ENCODE measurements at places on chromosomes 13 and 19.

GRCh38 chr13:95023405-95023804, 277.8 kb downstream of the ABCC4 start:
- DNase-seq = no peak

- DNase-seq = no peak
Measured at GRCh38 chr19:55391191-55391670, 5.5 kb downstream of the RPL28 start.

DNA sequence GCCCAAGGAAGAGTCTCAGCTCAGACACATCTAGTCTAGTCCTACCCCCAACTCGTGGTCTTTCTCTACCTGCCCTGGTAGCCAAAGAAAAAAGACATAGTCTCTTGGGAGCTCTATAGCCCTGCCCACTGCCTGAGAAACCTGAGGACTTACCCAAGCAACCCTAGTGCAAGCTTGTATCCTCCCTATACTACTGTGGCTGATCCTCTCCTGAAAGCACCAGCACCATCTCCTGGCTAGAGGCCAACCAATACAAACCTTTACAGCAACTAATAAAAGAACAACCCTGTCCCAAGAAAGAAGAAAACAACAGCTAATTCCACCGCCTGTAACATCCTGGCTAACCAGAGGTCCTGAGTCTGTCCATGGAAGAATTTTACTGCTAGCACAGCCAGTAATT, 532.4 kb downstream of the SLITRK6 start:
- peak; percentile 22 for DNase-seq

GRCh38 chr13:110187641-110188161, 119.3 kb downstream of the COL4A1 start:
- peak; percentile 68 for DNase-seq

- DNase-seq = no peak
Measured at GRCh38 chr19:5006201-5006600, 37.3 kb downstream of the KDM4B start.

GRCh38 chr13:47646298-47646697, 354.8 kb downstream of the SUCLA2 start:
- no peak for DNase-seq

DNA sequence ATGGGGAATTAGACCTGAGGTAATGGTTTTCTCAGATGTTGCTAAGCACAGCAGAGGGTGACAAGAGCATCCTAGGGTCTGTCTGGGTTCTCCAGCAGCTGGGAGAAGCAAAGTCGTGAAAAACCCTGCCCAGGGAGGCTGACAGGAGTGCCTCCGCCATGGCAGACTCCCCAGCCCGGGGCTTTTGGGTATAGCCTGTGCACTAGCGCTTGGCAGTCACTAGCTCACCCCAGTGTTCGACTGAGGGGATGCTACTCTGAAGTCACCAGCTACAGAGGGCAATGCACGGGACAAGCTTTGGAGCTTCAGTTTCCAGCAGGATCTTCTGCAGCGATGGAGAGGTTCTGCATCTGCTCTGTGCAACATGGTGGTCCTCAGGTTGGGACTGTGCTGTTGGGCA, 87.5 kb downstream of the ING1 start:
- DNase-seq = no peak

DNA sequence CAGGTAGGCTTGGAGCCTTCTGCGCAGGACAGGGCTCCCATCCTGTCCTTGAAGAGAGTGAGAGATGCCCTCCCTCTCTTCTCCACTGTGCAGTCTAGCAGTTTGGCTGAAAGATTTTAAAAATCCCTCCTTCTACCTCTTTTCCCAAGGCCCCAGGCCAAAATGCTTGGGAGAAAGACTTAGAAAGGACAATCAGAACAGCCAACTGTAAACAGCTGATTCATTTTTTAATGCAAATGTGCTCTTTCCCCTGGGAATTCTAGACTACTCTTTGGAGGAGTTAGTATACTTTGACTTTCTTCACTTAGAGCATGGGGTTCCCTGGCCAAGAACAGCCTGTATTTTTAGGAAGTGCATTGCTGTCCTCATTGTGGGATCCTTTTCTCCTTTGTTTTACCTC, 398.9 kb downstream of the GPC6 start:
- DNase-seq = no peak

GRCh38 chr13:98564204-98564603, 12.7 kb downstream of the STK24 start:
- DNase-seq = no peak

GRCh38 chr13:65378484-65378883, 1851.7 kb downstream of the PCDH9 start:
- no peak for DNase-seq

DNA sequence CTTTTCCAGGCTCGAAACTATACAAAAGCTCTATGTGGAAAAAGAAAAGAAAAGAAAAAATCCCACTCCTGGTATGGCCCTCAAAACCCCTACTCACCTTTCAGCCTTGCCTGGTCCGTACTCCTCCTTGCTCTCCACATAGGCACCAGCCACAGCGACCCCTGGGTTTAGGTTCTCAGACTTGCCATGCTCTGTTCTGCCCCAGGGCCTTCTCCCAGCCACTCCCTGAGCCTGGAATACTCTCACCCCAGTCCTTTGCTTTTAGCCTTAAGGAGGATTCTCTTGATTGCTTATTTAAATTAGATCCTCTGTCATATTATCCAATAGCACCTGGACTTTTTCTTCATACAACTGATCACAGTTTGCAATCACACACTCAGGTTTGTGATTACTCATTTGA, 522.5 kb downstream of the DIAPH3 start:
- no peak for DNase-seq

DNA sequence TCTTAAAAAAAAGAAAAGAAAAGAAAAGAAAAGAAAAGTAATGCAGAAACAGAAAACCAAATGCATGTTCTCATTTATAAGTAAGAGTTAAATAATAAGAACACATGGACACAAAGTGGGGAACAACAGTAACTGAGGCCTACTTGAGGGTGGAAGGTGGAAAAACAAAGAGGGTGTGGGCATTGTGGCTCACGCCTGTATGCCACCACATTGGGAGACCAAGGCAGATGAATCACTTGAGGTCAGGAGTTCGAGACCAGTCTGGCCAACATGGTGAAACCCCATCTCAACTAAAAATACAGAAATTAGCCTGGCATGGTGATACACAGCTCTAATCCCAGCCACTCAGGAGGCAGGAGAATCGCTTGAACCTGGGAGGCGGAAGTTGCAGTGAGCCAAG, 8.1 kb downstream of the ZNF708 start:
- DNase-seq = no peak

- DNase-seq = no peak
Measured at GRCh38 chr13:102142473-102142826, 259.4 kb downstream of the FGF14 start.

DNA sequence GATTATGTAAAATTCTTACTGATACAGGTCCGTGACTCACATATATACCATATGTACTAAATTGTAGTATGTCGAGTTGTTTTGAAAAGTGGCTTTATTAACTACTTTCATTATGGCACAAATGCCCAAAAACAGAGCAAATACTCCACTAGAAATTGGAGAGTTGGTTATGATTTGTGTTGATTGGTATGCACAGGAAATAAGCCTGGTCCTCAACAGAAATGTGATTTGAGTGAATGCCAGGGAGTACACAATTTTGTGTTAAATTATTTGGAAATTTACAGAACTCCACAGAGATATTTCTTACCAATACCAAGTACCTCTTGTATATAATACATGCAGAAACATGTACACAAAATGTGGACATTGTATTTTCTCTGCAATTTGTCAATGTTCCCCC, 676.7 kb downstream of the PCDH9 start:
- DNase-seq = no peak

DNA sequence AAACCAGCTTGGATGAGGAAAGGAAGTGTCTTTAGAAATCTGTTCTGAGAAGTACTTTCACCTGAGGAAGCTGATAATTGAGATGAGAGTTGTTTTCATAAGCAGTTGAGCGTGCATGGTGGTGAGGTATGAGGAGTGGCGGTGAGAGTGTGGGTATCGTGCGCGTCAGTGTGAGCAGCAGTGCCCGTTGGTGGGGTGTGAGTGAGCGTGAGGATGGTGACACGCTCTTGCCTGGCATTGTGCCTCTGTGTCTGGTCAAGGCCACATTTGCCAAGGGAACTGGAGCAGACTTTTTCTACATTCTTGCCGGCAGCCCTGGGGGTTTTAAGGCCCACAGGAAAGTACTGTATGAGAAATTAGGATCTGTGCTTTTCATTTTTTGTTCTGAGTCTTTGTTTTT, 36.5 kb upstream of the TEX29 start:
- no peak for DNase-seq

DNA sequence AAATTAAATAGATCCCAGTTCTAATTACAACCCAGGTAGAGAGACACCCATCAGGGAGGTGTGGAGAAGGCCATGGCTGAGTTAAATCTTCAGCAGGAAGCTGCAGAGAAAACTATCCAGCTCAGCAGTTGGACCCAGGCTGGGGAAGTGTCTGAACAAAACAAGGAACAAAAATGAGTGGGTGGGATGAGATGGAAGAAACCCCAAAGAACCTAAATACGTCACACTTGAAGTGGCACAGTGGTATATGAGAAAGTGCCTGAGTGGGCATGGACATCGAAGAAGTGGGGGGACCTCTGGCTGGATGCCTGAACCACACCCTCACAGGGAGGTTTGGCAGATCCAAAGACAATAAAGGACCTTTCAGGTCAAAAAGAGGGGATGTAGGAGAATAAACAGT, 3.5 kb upstream of the EPHX3 start:
- DNase-seq = no peak

- no peak for DNase-seq
Measured at GRCh38 chr13:73244467-73244866, 185.7 kb downstream of the KLF5 start.

DNA sequence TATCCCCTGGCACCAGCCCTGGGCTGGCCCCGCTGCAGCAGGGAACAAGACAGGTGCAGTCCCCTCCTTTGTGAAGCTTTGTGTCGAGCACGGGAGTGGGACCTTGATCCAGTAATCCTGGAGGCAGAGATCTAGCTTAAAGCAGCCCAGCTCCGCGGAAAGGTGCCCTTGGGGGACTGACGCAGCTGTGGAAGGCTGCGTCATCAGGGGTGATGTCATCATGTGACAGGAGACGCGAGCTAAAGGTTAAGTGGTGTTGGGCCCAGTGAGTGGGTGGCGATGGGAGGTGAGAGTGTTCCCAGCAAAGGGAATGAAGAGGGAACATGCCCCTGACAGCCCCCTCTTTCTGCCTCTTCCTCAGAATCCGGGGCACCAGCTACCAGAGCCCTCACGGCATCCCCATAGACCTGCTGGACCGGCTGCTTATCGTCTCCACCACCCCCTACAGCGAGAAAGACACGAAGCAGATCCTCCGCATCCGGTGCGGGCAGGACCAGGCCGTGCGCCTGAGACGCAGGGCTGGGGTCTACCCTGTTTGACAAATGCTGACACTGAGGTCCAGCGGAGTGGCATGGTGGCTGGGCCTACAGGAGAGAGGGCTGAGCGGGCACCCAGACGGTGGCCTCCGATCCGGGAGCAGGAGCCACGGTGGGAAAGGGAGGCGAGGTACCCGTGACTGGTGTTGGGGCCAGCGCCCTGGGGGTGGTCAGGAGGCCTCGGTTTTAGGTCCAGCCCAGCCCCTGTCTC, 2.6 kb downstream of the LHB start:
- no peak for DNase-seq

DNA sequence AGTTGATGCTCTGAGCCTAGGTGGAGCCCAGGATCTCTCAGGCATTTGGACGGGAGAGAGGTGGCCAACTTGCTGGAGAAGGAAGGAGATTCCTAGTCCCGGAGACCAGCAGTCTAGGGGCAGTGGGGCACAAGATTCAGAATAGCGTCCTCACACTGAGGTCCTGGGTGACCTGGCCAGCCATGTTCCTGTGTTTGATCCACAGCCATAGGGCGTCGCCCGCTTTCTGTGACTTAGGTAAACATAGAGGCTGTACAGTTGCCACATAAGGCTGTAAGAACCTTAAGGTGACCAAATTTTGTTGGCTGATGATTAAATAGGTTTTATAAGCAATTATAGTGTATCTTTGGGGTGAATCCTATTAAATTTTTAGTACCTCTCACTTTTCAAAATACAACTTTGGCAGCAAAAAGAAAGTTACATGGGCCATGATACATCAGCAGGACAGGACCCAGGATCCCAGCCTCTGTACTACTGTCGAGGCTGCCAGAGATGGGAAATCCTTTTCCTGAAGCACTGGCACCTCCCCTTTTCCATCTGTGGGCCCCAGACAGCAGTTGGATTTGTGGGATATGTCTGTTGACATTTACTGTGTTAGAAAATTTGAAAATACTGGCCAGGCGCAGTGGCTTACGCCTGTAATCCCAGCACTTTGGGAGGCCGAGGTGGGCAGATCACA, 37.5 kb downstream of the TSSK6 start:
- no peak for DNase-seq

- DNase-seq = no peak
Measured at GRCh38 chr13:99357131-99357596, 50.0 kb upstream of the GPR183 start.

- no peak for DNase-seq
Measured at GRCh38 chr13:97471711-97472110, 37.7 kb downstream of the RAP2A start.

DNA sequence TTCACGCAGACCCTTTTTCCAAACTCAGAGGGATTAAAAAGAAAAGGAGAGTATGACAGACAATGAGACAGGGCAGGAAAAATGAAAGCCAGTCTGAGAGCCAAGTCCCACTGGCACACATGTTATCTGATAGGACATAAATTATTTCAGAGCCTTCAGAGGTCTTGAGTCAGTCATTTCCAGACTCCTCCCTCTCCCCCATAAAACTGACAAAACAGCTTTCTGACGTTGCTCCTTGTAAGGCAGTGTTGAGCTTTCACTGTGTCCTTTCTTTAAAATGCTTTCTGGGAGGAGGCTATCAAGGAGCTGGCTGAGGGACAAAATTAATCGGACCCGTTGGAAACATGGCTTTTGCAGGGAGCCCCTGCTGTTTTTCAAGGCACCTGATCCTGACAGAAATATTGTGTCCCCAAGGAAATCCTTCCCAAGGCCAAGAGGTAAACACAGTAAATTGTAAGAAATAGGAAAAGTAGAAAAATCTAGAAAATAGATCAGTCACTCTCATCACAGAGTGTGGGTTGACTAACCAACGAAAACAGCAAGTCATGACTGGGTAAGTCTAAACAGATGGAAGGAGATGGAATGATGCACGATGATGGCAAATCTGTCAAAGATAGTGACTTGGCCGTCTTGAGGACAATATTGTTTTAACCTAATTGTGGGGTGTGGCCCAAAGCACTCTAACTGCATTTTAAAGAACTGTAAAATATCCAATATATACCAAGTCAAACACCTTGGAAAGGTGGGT, 89.7 kb downstream of the DCT start:
- no peak for DNase-seq

Data from brain pericyte (primary cell).